ENCODE measurements at places on chromosomes 5 and 9.

- DNase-seq = no peak
These were observed 516.1 kb downstream of the ANXA1 start for GRCh38 chr9:73667749-73668148.

DNA sequence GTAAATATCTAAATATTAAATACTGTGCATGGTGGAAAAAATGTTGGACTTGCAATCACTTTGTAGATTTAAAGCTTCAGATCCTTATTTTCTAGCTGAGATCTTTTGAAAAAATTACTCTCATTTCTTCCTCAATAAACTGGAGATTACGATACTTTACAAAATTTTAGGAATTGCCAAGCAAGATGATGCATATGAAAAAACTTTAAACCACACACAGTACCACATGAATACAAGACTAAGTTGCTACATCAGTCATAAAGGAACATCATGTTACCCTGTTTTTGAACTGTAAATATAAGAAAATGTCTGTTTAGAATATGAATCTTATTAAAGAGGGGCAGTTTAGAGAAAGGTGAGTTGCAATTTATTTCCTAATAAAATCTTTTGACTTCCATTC, 703.6 kb upstream of the NUDT12 start:
- DNase-seq = no peak

- DNase-seq = no peak
These were observed 54.1 kb downstream of the DUSP1 start for GRCh38 chr5:172716796-172717313.

DNA sequence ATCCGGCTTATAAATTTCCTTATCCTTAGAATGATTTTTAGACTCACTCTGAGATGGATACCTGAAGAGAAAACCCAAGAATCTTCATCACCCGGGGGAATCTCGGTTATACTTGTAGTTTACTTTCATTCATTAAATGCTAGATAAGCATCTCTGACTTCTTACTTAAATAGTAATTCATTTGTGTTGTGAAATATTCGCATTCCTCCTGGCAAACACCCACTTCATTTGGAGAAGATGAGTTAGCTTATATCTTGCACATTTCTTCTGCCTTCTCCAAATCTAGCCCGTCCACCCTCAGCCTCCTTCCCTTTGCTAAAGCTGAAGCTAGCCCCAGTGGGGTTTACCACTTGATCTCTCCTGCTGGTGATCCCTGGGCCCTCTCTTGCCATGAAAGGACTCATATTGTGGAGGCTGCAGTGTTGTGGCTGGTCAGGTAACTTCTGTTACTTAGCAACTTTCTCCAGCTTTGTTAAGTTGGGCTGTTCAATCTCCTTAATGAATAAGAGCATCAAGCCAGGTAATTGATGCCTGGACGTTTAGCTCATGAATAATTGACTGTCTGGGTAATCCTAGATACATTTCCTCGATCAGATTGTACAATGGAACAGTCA, 11.3 kb upstream of the POU4F3 start:
- DNase-seq = no peak

DNA sequence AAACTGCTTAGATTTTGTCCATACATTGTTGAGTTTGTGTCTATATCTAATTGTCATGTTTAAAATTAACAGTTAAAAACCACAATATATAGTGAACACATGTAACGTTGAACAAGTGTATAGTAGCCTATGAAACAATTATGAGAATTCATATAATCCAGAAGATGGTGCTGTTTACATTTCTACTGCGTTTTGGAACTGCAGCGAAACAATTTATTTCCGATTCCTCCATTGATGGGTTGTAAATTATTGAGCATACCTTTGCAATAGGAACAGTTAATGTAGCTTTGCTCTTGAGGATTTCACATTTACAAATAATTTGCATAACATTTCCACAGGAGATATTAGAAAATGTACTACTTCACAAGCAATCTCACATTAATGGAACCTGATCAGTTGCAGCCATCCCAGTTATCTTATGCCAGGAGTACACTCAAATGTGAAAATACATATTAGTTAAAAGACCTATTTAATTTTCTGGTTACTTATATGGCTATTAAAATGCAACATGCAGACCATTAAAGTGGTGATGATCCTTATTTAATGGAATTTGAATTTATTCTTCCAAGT, 411.8 kb downstream of the CDH10 start:
- DNase-seq = no peak

GRCh38 chr5:121706686-121707085, 145.0 kb upstream of the FTMT start:
- DNase-seq = no peak

- DNase-seq = no peak
These were observed 252.4 kb upstream of the IRX1 start for GRCh38 chr5:3343211-3343610.

GRCh38 chr5:172187118-172188032, 649 bp downstream of the STK10 start:
- peak; percentile 66 for DNase-seq

- no peak for DNase-seq
These were observed 7.2 kb upstream of the ARSI start for GRCh38 chr5:150309886-150310239.

GRCh38 chr9:76018761-76019160, 128.3 kb downstream of the PCSK5 start:
- no peak for DNase-seq

GRCh38 chr5:32443541-32444430, 754 bp downstream of the ZFR start:
- DNase-seq = no peak

- no peak for DNase-seq
These were observed 29.5 kb downstream of the PFDN1 start for GRCh38 chr5:140273401-140273877.

DNA sequence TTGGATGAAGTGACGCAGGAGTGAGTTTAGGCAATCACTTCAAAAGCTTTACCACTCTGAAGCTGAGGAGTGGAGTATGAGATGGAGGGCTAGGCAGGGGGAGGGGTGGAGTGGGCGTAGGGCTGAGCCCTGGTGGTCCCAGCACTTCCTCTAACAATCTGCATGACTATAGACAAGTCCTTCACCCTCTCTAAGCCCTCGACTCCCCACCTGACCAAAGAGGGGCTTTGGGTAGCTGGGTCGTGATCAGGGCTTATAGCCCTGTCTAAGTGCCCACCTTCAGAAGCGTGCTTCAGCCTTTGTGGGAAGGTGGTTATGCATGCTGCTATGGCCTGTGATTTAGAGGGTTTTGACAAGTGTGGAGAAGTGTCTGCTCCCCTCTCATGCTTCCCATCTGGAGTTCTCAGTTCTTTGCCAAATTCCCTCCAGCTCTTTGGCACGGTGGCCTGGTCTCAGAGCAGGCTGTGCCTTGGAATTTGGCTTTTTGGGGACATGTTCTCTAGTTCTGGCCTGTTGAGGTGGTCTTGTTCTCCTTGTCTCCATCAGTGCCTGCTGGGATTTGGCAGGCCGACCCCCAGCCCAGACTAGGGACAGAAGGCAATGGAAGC, 53.0 kb downstream of the ACTBL2 start:
- DNase-seq = no peak

GRCh38 chr9:5857928-5858327, 25.0 kb upstream of the ERMP1 start:
- no peak for DNase-seq

DNA sequence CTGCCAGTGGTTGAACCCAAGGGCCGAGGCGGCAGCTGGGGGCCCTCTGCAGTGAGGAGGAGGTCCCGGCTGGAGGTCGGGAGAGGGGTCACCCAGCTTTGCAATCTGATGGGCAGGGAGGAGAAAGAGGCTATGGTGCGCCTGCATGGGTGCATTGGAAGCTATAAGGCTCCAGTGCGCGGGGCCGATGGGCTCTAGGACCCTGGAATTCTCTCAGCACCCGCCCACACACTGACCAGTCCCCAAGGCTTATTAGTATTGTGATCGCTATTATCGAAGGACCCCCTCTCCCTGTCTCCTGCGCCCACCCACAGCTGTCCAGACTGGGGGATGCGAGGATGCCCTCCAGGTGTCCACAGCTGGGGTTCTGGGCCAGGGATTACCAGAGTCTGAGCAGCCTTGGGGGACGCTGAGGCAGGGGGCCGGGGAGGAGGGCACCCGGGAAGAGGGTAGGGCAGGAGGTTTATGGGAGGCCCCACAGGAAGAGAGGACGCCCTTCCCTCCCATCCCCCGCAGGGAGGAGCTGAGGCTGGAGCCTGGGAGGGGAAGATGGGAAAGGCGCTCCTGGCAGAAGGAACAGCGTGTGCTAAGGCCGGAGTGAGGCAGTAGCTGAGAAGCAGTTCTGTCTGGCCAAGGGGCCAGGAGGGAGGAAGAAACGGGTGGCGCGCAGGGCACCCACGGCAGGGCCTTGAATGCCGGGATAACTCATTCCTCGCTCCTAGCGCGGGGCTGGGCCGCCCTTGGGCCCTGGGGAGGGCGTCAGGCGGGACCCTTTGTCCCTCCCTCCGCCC, 24.2 kb downstream of the C9orf50 start:
- no peak for DNase-seq

DNA sequence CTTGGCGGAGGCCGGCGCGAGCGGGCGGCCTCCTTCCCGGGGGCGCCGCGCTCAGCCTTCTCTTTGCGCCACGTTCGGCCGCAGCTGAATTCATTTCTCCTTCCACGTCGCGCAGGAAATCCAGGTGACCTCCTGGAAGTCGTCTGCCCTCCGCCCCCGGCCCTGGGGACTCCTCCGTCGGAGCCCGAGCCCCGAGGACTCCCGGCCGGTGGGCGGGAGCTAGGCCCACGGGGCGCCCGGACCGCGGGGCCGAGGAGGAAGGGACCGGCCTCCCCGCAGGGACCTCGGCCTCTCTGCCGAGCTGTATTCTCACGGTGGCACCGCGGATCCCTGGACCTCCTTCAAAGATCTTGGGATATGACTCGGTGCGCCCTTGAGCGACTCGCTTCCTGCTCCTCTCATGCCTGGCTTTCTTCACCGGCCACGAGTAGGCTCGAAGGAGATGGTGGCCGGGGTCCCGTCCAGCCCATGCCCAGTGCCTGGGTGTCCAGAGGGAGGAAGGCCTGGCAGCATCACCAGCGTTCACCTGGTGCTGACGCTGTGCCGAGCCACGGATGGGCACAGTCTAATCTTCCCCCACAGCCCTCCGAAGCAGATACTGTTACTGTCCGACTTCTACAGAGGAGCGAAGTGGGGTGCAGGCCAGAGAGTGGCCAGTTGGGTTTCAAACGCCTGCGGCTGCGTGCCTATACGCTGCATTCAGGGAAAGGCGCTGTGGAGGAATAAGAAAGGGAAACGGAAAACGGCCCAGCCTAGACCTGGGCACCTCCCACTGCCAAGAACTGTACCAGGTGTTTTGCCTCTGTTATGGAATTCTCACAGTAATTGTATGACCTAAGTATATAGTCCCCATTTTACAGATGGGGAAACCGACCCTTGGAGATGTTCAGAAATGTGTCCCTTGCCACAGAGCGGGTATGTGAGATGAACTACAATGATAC, 47.3 kb downstream of the PAX5 start:
- DNase-seq = no peak
